ENCODE measurements at places on chromosomes 7 and 10.

DNA sequence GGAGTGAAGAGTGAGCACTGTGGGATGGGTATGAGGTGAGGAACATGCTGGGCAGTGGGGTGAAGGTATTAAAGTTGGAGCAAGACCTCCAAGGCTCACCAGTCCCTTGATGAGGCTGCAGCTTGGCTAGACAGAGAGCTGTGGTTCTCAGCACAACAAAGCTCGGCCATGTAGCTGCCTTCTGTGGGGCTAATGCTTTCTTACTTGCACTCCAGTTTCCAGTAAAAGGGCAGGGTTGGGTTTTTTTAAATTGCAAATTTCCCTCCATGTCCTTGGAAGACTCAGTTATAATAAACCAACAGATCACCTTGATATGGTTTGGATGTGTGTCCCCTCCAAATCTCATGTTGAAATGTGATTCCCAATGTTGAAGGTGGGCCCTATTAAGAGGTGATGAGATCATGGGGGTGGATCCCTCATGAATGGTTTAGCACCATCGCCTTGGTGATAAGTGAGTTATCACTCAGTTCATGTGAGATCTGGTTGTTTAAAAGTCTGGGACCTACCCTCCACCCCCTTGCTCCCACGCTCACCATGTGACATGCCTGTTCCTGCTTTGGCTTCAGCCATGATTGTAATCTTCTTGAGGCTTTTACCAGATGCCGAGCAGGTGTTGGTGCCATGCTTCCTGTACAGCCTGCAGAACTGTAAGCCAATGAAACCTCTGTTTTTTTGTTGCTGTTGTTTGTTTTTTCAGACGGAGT lies 55.9 kb downstream of the ATXN7L1 start:
- no peak for DNase-seq

DNA sequence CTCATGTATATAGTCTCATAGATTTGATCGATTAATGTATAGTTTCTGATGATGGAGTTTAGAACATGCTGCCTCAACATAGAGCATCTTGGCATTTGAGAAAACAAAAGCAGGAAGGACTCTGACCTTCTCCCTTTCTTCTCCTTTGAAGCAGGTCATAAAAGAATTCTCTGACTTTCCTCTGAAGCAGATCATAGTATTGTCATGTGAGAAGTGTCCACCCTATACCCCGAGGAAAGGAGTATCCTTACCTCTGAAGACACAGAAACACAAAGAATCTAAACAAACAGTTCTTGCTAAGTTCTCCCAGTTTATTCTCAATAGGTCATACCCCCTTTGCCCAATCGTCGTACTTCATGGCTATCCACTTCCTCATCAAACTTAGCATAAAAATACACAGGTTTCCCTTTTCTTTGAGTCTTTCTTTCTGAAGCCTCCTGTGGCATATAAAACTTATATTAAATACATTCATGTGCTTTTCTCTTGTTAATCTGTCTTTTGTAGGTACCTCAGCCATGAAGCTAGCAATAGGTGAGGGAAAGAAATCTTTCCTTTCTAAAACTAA lies 194.9 kb downstream of the REEP3 start:
- no peak for DNase-seq

GRCh38 chr7:30575910-30576309 lies 18.8 kb upstream of the GARS1 start:
- no peak for DNase-seq

- DNase-seq: no peak
Observed at GRCh38 chr10:81248886-81249285, 626.1 kb upstream of the NRG3 start.

GRCh38 chr7:106070201-106070551 lies 41.9 kb downstream of the SYPL1 start:
- DNase-seq: no peak

DNA sequence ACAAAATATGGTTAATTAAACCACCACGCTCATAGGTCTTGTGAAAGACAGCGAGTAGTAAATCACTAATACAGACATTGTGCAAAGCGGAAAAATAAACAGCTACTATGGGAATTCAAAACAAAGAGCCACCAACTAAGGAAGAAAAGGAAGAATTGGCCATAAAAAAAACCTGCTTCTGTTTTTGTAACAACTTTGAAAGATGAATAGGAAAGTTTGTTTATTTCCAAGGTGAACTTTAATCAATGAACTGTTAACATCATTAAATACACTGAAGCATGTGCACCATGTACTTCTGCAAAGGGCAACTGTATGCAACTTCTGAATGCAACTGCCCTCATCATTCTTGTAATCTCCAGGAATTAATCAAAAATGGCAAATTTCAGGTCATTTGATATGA lies 651.1 kb downstream of the PARD3 start:
- no peak for DNase-seq

DNA sequence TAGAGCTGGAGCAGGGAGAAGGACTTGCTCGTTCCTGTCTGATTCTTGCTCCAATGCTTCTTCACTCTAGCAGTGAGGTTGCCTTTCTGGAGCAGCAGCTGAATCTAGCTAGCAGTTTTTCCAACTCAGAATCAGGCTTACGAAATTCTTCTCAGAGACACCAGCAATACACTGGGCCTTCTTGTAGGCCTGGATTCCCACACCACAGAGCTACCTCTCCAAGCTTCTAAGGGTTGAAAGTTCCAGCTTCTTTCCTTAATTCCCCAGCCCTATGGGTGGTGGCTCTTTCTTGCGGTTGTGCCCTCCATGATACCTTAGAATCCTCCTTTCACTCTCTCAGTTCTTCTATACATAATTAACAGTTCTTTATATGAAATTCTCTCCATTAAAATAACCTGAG lies 586.6 kb downstream of the INHBA start:
- DNase-seq: no peak

- no peak for DNase-seq
Observed at GRCh38 chr10:3263747-3264146, 91.2 kb upstream of the PITRM1 start.

DNA sequence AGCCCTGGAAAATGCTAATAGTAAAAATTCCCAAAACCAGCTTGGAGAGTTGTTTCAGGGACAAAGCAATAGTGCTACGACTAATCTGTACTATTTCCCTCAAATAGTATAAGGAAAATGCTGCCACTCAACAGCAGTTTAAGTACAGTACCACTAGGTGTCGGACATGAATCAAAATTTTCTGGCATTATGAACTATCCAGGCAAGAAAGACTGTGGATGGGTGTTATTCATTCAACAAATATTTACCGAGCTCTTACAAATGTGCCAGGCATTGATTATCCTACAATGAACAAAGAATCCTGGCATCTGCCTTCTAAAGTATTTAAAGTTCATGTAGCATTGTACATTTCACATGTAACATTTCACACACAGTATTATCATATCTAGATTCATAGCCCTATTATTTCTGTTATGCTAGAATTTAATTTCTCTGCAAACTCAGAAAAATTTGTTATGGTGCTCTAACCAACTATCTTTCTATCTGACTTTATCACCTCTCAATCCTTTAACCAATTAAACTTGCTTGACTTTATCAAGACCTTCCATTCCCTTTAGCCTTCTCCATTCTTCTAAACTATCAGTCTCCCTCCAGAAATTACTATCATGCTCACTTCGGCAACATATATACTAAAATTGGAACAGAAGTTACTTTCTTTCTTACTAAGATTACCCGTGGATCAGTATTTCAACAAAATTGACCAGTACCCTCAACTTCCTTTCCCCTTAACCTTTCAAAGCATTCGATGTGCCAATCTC lies 80.6 kb downstream of the ARHGAP21 start:
- no peak for DNase-seq

GRCh38 chr10:21318540-21319167 lies 206.8 kb downstream of the SKIDA1 start:
- no peak for DNase-seq

DNA sequence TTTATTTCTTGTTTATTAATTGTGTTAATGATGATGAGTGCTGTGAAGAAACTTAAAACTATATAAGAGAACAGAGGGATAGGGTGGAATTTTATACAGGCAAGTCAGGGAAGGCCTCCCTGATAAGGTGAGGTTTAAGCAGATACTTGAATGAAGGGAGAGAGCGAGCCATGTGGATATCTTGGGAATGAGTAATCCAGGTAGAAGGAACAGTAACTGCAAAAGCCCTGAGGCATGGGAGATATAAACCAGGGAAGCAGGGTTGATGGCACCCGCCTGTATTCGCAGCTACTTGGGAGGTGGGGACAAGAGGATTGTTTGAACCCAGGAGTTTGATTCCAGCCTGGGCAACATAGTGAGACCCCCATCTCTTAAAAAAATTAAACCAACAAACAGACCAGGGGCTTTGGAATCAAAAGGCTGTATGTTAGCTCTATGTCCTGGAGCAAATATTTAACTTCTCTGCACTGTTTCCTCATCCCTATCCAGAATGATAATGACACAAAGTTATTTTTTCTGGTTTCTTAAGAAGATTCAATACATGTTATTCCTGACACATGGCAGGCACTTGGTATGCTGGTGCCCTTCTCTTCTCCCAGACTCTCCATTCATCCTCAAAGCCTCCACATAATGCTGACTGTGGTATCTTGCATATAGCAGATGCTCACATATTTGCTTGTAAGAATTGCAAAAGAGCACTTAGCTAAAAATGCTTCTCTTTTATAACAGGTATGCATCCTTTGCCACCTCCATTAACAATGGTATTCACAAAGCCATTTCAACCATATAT lies 169.3 kb downstream of the CHN2 start:
- DNase-seq: no peak

- no peak for DNase-seq
Observed at GRCh38 chr7:891805-892204, 15.5 kb downstream of the GET4 start.

DNA sequence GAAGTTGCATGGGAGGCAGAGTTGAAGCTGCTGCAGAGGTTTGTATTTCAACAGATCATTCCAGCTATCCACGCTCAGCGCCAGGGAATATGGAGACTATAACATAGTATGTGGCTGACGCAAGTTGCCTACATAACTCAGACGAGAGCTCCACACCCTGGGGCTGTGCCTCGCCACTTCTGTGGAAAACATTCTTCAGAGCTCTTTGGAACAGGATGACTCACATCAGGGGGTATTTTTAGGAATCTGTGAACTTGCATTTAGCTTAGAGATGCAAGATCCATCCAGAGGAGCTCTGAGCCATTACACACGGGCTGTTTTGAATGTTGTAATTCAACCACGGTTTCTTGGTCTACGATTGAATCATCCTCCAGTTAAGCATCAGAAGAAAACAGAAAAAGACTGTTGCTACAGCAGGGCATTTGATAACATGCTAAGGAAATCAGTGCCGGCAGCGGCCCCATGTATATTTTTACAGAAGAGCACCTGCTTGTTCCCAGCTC lies 481.5 kb upstream of the AKR1E2 start:
- DNase-seq: no peak

GRCh38 chr10:43794181-43794815 lies 145.6 kb upstream of the ZNF32 start:
- no peak for DNase-seq

DNA sequence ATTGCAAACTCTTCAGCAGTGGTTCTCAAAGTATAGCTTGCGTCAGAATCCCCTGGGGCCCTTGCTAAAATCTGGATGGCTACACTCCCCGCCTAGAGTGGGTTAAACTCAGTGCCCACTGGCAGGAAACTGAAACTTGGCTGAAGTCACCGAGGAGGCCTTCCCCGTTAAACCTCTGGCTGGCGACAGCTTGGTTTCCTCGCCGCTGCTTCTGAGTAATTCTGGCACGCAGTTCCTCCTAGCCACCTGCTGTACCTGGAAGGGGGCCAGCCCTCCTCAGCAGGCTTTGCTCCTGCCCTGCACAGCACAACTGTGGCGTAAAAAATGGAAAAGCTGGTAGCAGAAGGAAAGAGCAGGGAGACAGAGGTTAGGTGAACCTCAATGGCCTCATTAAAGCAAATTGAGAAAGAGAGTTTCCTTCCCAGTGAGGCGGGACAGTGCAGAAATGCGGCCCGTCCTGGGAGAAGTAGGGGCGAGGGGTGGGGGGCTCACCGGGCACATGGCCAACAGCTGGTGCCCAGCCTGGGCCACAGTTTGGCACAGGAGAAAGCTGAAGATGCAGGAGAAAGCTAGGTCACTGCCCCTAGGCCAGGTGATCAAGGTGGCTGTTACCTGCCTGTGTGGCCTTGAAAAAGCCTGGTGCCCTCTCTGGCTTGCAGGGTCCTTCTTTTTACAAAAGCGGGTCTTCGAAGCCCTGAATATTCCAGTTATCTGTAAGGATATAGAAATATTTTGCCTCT lies 46.6 kb downstream of the ALOX5 start:
- no peak for DNase-seq

GRCh38 chr7:1045069-1046063 lies 1.0 kb downstream of the GPR146 start:
- no peak for DNase-seq

GRCh38 chr7:7318601-7319000 lies 136.3 kb downstream of the C1GALT1 start:
- no peak for DNase-seq

DNA sequence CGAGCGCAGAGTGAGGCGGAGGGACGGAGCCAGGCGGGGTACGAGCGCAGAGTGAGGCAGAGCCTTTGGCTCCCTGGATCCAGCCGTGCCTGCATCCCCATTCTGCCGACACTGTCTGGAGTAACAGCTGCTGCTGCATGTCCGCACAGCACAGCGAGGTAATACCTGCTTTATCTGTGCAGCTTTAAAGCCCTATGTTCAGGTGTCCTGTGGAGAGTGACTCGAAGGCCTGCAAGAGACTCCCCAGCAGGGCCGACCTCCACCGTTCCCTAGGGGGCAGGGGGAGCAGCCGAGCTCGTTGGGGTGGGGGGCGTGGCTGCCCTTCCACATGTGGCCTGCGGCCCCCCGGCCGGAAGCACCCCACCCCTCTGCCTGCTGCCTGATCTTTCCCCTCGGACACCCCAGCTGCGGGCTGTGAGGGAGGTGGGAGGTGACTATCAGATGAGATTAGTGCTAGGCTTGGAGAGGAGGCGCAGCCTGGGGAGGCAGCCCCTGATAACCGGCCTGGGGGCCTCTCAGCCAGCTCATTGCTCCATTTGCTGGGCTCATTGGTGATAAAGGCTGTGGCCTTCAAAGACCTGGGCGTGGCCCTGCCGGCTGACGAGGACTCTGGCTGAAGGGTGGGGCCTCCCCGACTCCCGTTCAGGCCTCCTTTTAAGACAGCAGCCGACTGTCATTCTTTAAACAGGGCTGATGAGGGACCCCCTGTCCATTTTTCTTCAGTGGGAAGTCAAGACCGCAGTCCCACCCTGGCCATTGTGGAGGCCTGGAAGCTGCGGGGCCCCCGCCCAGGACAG lies 8.0 kb downstream of the VENTX start:
- DNase-seq: no peak

DNA sequence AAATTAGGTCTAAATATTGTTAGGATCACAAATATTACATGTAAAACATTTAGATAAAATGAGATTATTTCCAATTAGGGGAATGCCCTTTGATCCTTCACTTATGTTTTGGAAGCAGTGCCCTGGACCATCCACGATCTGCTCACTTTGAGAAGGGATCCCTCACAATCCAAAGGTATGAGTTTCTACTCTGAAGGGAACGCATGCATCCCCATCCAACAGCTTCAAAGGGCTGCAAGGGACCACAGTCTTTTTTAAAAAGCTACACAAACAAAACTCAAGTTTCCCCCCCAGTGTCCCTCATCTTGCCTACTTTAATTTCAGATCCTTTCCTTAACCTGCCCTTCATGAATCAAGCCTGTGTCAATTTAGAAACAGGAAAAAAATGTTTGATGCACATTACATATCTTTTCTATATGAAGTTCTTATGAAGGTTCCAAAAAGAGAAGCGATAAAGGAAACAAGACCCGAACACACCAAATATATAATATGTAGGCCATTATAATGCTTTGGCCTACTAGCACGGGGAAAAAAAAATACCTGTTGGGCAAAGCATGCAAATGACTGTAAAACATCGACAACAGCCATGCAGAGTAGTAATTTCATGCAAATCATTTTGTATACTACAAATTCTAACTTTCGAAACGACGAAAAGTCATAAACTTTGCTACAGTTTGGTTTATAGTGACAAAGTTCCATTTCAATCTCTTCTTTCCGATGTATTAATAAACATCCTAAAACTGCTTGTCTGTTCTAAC lies 2.0 kb downstream of the EIF3A start:
- DNase-seq: no peak
